Thymus (tissue), 14 donors: ENCODE measurements at places on chromosomes 16 and 17.
A peak's percentile ranks its signal among the peaks of the same experiment; 100 is the strongest.

- no peak overlapping the region for H3K27ac ChIP-seq
Observed at GRCh38 chr17:39225959-39226683, 376 bp upstream of the STAC2 start.

GRCh38 chr17:67759355-67760171 is 41.8 kb downstream of the NOL11 start:
- DNase-seq = no peak
- H3K36me3 ChIP-seq = peaks cover 9% of the 10 kb centered on the region
- H3K27me3 ChIP-seq = no peaks in the 10 kb centered on the region
- no peaks in the 10 kb centered on the region for H3K4me1 ChIP-seq
- no peak overlapping the region for H3K4me3 ChIP-seq

GRCh38 chr17:57448759-57449283 is 192.5 kb downstream of the MSI2 start:
- H3K27me3 ChIP-seq = no peaks in the 10 kb centered on the region
- H3K27ac ChIP-seq = no peak overlapping the region
- H3K4me1 ChIP-seq = peaks cover 98% of the 10 kb centered on the region
- H3K4me3 ChIP-seq = no peak overlapping the region

DNA sequence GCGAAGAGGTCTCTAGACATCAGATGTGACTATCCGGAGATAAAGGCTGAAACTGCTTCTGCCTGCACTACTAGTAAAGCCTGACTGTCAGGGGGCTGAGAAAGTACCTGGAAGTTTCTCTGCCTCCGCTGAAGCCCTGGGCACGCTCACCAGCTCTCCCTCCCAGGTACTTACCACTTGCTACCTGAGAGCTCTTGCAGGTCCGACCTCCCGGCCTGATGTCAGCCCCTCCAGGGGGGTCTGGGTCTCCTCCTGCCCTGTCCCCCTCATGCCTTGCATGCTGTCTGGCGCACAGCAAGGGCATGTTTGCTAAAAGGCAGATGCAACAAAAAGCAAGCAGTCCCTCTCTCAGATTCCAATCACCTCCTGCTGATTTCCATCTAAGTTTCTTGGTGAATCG is 17.4 kb downstream of the ZDHHC7 start:
- no peak overlapping the region for H3K4me3 ChIP-seq
- no peaks in the 10 kb centered on the region for H3K27me3 ChIP-seq
- H3K36me3 ChIP-seq = peaks cover 38% of the 10 kb centered on the region
- no peaks in the 10 kb centered on the region for H3K4me1 ChIP-seq
- DNase-seq = no peak

- no peaks in the 10 kb centered on the region for H3K36me3 ChIP-seq
- no peak overlapping the region for H3K4me3 ChIP-seq
- H3K4me1 ChIP-seq = no peaks in the 10 kb centered on the region
Observed at GRCh38 chr16:61681673-61682072, 354.6 kb downstream of the CDH8 start.

GRCh38 chr17:8141741-8142140 is 10.5 kb downstream of the PER1 start:
- peaks cover 24% of the 10 kb centered on the region for H3K4me1 ChIP-seq
- no peak overlapping the region for H3K4me3 ChIP-seq
- H3K27ac ChIP-seq = no peak overlapping the region
- H3K27me3 ChIP-seq = peaks cover 15% of the 10 kb centered on the region

GRCh38 chr16:78421181-78421708 is 321.8 kb downstream of the WWOX start:
- H3K4me1 ChIP-seq = no peaks in the 10 kb centered on the region
- no peaks in the 10 kb centered on the region for H3K27me3 ChIP-seq
- DNase-seq = no peak
- H3K4me3 ChIP-seq = no peak overlapping the region
- no peak overlapping the region for H3K27ac ChIP-seq
- no peaks in the 10 kb centered on the region for H3K36me3 ChIP-seq

DNA sequence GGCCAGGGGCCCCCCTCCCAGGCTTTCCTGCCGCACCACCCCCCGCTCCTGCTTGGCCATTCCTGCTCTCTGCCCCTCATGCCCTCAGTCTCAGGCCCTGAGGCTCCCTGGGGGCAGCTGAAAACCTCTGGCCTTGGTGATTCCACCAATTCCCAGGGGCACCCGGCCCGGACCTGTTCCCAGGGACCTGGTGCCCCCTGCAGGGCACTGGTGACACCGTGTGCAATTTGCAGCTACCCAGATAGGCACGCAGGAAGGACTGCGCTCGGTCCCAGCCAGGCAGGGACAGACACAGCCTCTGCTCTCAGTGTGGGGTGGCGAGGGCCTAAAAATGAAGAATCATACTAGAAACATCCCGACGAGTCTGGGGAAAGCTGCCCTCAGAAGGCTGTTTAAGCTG is 13.4 kb downstream of the WFDC1 start:
- no peaks in the 10 kb centered on the region for H3K36me3 ChIP-seq
- no peak overlapping the region for H3K27ac ChIP-seq
- peaks cover 13% of the 10 kb centered on the region for H3K27me3 ChIP-seq

- no peak overlapping the region for H3K27ac ChIP-seq
- no peaks in the 10 kb centered on the region for H3K4me1 ChIP-seq
- H3K36me3 ChIP-seq = peaks cover 30% of the 10 kb centered on the region
- no peaks in the 10 kb centered on the region for H3K27me3 ChIP-seq
- H3K4me3 ChIP-seq = no peak overlapping the region
Observed at GRCh38 chr17:49021768-49022103, 24.6 kb downstream of the IGF2BP1 start.

- H3K27ac ChIP-seq = no peak overlapping the region
- no peaks in the 10 kb centered on the region for H3K36me3 ChIP-seq
- peaks cover 74% of the 10 kb centered on the region for H3K27me3 ChIP-seq
- DNase-seq = no peak
- no peak overlapping the region for H3K4me3 ChIP-seq
- peaks cover 3% of the 10 kb centered on the region for H3K4me1 ChIP-seq
Observed at GRCh38 chr17:34581446-34582184, 2.2 kb downstream of the TMEM132E start.

DNA sequence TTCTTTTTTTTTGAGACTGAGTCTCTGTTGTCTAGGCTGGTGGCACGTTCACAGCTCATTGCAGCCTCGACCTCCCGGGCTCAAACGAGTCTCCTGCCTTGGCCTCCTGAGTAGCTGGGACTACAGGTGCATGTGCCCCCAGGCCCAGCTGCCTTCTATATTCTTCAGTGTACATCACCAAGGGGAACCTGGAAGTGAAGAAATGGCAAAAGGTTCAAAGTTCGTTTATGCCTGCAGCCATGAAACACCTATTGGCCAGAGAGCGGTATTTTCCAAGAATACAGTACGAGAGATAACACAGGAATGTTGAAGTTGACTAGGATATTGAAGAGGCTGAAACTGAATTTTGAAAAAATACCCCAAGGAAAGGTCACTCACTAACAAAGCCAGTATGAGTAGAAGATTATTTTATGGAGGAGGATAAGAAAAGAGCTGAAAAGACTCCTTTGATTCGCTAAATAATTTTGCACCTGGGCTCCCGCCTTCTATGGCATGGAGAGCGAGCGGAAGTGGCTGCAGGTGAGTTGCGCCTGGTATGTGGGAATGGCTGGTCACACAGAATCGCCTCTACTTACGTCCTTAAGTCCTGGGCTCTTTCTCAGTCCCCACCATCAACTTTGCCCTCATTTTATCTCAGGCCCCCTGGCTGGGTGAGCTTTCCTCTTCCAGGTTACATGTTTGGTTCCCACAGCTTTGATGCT is 9.8 kb downstream of the ST6GALNAC1 start:
- no peak overlapping the region for H3K27ac ChIP-seq
- no peaks in the 10 kb centered on the region for H3K27me3 ChIP-seq
- H3K4me1 ChIP-seq = no peaks in the 10 kb centered on the region
- DNase-seq = no peak
- H3K4me3 ChIP-seq = no peak overlapping the region

GRCh38 chr16:85605912-85606841 is 6.9 kb upstream of the GSE1 start:
- no peak for DNase-seq
- H3K36me3 ChIP-seq = peaks cover 28% of the 10 kb centered on the region
- H3K27ac ChIP-seq = no peak overlapping the region
- no peak overlapping the region for H3K4me3 ChIP-seq
- H3K27me3 ChIP-seq = no peaks in the 10 kb centered on the region

- DNase-seq = no peak
- H3K4me1 ChIP-seq = no peaks in the 10 kb centered on the region
- H3K27me3 ChIP-seq = no peaks in the 10 kb centered on the region
- H3K27ac ChIP-seq = no peak overlapping the region
- no peak overlapping the region for H3K4me3 ChIP-seq
Observed at GRCh38 chr17:37465069-37465616, 24.5 kb upstream of the DUSP14 start.

- no peaks in the 10 kb centered on the region for H3K36me3 ChIP-seq
- no peaks in the 10 kb centered on the region for H3K4me1 ChIP-seq
- H3K4me3 ChIP-seq = no peak overlapping the region
- no peak overlapping the region for H3K27ac ChIP-seq
- H3K27me3 ChIP-seq = no peaks in the 10 kb centered on the region
Observed at GRCh38 chr16:76157629-76158028, 119.6 kb upstream of the CNTNAP4 start.

GRCh38 chr16:22314661-22315626 is 17.7 kb downstream of the POLR3E start:
- no peak for DNase-seq
- H3K27ac ChIP-seq = peak overlapping the region; percentile 8
- no peaks in the 10 kb centered on the region for H3K27me3 ChIP-seq

DNA sequence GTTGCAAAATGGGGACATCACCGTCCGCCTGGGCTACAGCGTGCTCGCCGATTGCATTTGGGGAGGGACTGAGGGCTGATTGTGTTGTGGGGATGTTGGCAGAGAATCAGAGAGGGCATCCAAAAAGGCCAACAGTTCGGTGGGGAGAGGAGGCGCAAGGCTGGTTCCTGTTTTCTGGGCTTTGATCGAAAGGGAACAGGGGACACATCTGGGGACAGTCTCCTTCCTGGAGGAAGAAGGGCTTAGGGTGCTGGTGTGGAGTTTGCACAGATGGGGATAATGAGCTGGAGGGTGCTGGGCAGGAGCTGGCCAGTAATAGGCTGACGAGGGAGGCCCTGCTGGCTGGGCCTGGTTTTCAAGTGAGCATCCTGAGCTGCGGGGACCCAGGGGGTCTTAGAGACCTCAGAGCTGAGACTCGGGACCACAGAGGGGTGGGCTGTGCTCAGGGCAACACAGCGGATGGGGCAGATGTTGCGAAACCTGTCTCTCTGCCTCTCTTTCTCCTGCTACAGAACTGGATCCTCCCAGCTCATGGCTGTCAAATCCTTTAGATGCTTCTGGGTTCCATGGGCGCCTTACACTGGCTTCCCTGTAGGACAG is 288.7 kb downstream of the SEC14L1 start:
- peak overlapping the region; percentile 42 for H3K27ac ChIP-seq
- peaks cover 44% of the 10 kb centered on the region for H3K36me3 ChIP-seq
- no peak overlapping the region for H3K4me3 ChIP-seq
- no peaks in the 10 kb centered on the region for H3K27me3 ChIP-seq
- DNase-seq = no peak

- DNase-seq = peak; percentile 54
- H3K36me3 ChIP-seq = no peaks in the 10 kb centered on the region
- no peak overlapping the region for H3K4me3 ChIP-seq
- H3K27me3 ChIP-seq = no peaks in the 10 kb centered on the region
- peaks cover 30% of the 10 kb centered on the region for H3K4me1 ChIP-seq
Observed at GRCh38 chr16:57807968-57808528, 5.8 kb upstream of the KIFC3 start.

DNA sequence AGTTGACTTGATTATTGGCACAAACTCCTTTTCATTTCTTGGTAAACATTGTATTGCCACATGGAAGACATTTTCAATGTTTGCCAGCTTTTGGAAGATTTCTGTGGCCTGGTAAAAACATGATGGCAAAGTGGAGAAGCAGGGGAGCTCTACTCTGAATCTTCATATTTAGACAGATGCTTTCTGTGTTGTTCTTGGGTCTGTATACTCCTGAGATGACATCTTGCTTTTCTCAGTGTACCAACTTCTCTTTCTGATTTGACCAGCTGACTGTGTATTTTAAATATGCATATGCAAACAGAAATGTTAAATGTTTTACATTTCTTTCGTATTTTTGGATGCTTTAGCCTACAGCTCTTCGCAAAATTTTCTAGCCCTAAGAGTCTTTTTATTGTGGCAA is 366.2 kb upstream of the MON1B start:
- H3K4me1 ChIP-seq = no peaks in the 10 kb centered on the region
- H3K36me3 ChIP-seq = no peaks in the 10 kb centered on the region
- DNase-seq = no peak
- no peak overlapping the region for H3K27ac ChIP-seq

- H3K27ac ChIP-seq = no peak overlapping the region
- no peaks in the 10 kb centered on the region for H3K27me3 ChIP-seq
- no peak overlapping the region for H3K4me3 ChIP-seq
- H3K36me3 ChIP-seq = peaks cover 75% of the 10 kb centered on the region
Observed at GRCh38 chr16:18834864-18835263, 33.5 kb upstream of the ARL6IP1 start.
